Muscle of leg (tissue), 16 donors: ENCODE measurements at places on chromosomes 1 and 21.
A peak's percentile ranks its signal among the peaks of the same experiment; 100 is the strongest.

DNA sequence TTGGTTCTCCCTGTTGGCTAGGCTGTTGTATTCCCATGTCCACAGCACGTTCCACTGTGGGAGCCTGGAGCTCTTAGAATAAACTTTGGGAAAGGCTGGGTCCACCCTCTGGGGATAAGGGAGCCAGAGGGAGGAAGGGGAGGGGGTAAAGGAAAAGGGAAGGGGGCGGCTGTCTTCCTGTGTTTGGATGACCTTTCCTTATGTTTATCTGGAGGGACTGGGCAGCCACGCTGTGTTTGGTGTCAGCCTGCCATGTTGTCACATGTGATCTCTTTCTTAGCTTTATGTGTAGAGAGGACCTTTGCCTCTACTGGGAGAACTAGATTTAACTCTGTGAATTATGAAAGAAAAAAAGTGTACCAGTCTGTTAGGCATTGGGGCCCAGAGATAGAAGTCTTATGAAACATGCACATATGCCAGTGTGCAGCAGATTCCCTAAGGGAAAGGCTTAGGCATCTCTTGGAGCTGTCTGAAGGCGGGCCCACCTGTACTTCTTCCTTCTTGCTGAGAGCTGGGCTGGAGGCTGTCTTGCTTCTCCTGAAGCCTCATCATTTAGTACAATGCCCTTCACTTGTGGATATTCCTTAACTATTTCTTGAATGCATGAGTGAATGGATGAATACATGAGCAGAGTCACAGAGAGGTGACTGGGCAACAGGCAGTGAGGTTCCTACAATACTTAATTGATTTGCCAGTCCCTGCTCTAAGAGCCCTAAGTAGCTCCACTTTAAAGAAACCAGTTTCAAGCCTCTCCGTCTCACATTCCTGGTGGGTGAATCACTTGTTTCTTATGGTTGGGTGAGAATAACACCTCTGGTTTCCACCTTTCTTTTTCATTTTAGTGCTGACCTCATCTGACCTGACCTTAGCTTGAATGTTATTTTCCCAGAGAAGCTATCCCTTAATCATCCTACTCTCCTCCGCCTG, 62.5 kb upstream of the ARHGAP29 start:
- DNase-seq, result no peak

DNA sequence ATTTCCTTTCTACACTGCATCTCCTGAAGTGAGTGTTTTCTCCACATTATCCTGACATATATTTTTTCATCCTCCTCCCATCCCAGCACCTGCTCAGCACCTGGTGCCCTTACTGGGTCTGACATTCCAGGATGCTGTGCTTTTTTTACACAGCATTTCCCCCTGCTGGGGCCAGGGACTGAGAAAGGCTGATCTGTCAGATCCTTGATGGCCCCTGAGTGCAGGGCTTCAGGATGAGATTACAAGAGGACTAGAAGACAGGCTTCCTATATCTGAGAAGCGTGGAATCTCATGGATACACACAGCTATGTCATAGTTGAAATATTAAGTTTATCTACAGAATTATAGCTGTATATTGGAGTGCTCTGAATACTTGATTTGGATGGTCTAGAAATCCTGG, 24.4 kb downstream of the RCAN1 start:
- no peak for DNase-seq

DNA sequence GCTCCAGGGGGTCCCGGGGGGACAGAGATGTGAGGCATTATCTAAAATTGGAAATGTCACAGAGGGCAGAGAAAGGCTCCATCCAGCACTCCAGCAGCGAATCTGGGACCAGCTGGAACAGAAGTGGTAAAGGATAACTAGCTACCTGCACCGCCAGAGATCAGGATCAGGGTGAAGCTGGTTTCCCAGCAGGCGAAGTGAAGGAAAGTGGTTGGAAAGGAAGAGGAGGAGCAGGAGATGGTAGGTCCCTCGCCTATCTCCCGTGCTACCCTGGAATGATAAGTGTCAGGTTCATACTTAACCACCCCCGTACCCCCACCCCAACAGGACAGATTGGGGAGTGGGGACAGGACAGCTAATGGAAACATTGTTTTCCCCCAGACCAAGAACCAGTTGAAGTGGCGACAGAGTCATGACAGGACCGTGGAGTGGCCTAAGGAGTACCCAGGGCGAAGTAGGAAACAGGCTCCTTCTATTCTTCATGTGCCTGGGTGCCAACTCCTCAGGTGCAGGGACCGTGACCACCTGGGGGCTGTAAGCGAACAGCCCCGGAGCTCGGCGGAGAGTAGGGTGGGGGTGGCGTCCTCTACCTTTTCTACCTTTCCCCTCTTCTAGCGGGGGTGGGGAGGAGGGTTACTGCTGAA, 717 bp downstream of the B4GALT3 start:
- DNase-seq, result no peak

- DNase-seq, result no peak
Observed at GRCh38 chr1:247528812-247529474, 7.3 kb downstream of the OR2C3 start.

DNA sequence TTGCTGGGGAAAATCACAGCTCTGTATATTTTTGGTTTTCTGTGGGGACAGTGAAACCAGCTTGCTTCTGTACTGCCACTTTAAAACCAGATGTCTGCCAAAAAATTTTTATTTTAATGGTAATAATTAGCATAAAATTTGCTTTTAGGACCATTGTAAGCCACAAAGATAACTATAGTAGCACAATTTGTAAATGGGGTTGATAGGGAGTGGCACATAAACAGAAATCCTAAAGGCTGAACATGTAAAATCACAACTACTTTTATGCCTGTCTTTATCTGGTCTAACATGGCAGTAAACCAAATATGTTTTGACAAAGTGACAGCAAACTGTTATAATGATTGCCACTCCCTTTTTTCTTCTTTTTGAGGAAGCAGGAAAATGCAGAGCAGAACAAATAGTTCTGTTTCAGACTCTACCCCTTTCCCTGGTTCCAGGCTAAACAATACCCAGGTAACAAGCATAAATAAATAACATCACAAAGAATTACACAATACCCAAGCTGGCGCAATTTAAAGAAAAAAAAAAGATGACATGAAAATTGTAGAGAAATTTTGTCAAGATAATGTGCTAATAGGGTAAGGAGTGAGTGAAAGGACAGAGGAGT, 24.0 kb upstream of the CCDC181 start:
- DNase-seq, result no peak

GRCh38 chr1:6130036-6130435, 50.1 kb downstream of the CHD5 start:
- no peak for DNase-seq

DNA sequence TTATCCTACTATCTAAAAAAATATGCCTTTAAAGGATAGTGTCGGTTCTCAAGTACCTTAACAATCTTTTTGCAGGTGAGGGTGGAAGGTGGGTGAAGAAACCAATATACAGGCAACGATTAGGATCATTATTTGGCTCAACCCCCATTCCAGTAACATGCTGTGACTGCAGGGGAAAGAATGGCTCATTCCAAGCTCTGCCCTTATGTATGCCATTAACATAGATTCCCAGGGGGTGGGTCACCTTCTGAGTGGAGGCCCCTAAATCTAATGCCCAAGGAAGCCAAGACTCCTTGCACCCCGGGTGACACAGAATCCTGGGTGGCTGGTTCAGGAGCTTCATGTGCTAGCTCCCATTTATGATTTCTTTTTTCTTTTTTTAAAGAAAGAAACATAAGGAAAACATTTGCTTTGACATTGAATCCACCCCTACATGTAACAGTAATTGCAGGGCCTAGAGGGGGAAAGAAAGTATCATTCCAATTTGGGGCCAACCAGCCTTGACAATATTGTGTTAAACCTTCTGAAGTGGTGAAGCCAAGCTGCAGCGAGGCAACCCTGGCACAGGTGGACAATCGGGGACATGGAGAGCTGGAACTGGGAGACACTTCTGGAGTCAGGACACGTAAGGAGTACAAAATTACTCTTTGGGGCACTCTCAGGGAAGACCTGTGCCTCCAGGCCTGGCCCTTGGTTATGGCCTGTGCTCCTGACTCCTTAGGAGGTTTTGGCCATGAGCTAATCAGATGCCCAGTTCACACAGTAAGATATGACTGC, 200.3 kb downstream of the PBX1 start:
- no peak for DNase-seq

DNA sequence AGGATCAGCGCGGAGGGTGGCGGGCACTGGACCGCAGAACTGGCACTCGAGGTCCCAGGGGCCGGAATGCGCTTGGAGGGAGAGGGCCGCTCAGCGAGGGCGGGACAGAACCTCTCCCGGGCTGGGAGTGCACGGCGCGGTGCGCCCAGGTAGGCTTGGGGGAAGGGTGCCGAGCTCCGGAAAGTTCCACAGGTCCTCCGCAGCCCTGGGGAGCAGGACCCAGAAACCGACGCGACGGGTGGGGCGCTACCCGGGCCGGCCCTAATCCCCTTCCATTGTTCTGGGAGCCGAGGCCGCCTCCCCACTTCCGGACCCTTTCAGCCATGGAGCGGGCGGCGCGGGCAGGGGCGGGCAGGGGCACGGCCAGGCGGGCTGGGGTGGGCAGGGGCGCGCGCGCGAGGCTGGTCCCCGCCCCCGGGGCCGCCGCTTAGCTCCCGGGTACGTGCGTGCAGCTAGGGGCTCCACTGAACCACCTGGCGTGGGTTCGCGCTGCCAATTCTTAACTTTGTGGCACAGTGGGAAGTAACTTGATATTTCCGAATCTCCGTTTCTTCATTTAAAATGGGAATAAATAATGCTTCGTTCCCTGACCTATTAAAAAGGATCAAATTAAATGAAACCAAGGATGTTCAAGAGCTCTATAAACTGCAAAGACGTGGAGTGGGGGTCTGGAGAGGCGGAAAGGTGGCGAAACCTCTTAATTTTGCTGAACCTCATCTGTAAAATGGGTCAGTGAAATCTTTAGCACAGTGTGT, 20.7 kb downstream of the LGR6 start:
- DNase-seq, result no peak

GRCh38 chr21:43986544-43987451, 25.3 kb upstream of the TRAPPC10 start:
- DNase-seq, result peak; percentile 46

GRCh38 chr1:61436491-61437120, 288.3 kb downstream of the TM2D1 start:
- DNase-seq, result no peak

- DNase-seq, result peak; percentile 50
Observed at GRCh38 chr1:172845371-172845770, 186.5 kb downstream of the FASLG start.

DNA sequence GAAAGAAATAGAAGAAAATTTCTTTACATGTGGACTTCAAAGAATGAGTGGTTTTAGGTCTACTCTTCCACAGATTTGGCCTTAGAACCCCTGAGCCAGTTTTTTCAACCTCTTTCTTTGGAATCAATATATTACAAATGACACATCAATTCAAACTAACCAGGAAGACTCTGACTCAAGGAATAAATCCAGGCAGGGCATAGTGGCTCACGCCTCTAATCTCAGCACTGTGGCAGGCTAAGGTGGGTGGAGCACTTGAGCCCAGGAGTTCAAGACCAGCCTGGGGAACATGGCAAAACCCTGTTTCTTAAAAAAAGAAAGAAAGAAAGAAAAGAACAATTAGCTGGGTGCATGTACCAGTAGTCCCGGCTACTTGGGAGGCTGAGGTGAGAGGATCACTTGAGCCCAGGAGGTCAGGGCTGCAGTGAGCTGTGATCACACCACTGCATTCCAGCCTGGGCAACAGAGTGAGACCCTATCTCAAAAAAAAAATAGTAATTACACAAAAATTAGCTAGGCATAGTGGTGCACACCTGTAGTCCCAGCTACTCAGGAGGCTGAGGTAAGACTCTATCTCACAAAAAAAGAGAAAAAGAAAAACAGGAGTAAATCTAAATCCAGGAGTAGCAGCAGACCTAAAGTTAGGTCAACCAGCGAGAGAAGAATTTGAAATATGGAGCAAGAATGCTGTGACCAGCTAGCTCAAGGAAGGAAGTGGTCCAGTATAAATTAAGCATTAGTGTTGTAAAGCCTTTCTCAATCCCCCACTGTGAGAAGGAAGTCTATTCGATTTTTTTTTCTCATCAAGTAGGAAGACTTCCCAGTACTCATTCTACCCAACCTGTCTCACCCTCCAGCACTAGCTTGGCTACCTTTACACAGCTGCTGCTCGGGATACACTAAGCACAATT, 1.9 kb downstream of the SORT1 start:
- peak; percentile 25 for DNase-seq

GRCh38 chr21:32604464-32604863, 7.7 kb downstream of the CFAP298 start:
- no peak for DNase-seq

- peak; percentile 78 for DNase-seq
Observed at GRCh38 chr1:203686091-203686632, 59.5 kb downstream of the ATP2B4 start.

DNA sequence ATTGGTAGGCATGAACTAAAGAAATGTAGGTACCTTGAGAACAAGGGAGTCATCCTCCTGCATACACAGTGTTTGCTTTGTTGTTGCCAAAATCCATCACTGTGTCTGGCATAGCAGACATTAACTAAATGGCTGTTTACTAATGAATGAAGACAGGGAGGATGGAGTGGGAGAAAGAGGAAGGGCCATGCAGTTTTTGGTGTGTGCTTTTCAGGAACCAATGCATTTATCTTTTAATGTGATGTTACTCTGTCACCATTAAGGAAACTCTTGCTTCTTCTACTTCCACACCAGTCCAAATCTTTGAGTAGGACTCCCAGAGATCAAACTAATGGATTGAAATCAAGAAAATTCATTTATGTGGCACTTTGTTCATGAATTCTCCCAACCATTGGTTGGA, 55.6 kb upstream of the DUSP10 start:
- no peak for DNase-seq

- peak; percentile 14 for DNase-seq
Observed at GRCh38 chr1:158163000-158163947, 17.4 kb upstream of the CD1D start.

- DNase-seq, result no peak
Observed at GRCh38 chr1:24149866-24150233, 6.9 kb upstream of the IL22RA1 start.
